ENCODE measurements at places on chromosomes 6 and 20. TPM values are rescaled to one million over a fixed set of nuclear protein-coding genes. Genes with fewer than 3 reads are reported as not detected.

DNA sequence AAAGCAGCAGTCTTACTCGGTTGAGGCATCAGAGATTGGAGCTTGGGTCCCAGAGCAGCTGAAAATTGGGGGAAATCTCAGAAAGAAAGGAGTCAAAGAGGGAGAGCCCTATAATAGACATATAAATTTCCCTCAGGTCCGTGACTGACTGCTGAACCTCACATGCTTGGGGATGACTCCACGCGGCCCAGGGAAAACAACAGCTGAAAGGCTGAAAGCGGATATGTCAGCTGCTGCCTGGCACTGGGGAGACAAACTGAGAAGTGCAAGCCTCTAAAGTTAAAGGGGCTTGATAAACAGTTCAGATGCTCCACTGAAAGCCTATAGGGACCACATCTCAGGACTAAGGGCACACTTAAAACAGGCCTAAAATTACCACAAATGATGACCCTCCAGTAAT, 255.9 kb upstream of the RIN2 start:
- no peak overlapping the region for H3K27ac ChIP-seq
- H3K27me3 ChIP-seq, result no peaks in the 10 kb centered on the region
- H3K4me1 ChIP-seq, result no peaks in the 10 kb centered on the region
- no peaks in the 10 kb centered on the region for H3K36me3 ChIP-seq

- no peaks in the 10 kb centered on the region for H3K4me1 ChIP-seq
- H3K36me3 ChIP-seq, result no peaks in the 10 kb centered on the region
- no peak overlapping the region for H3K27ac ChIP-seq
These were observed 37.7 kb upstream of the ASF1A start for GRCh38 chr6:118856301-118856700.

The TGM3 gene
- total RNA-seq, result not detected

DNA sequence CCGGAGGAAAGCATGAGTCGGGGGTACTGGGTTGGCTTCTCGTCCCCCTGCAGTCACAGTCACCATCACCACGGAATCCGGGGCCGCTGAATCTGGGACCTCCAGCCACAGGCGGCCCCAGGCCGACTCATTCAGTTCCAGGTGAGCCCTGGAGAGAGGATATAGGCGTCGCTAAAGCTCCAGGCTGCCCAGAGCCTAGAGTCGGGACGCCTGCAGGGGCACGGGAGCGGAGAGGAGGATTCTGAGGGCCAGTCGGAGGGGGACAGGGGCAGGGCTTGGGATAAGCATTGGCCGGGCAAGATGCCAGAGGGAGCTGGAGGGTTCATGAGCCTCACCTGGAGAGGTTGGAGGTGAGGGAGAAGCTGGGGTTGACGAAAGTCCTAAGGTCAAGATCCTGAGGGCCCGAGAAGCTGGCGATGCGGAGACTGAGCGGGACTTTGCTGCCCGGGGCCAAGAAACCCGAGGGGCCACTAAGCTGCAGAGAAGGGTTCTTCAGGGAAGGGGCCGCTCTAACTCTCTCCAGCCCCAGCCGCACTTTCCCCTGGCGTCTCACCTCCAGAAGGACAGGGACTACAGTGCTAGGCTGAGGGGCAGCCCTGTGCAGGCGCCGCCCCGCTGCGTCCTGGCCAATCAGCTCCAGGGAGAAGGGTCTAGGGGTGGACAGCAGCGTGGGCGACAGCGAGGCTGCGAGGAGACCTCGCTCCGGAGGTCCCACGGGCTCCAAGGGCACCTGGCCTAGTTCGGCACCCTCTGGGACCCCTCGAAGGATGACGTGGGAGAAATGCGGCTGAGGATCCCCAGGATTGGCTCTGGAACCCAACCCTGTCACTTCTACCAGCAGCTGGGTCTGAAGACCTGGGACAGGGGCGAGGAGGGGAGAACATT, 3.7 kb downstream of the SAPCD1 start:
- H3K27me3 ChIP-seq, result no peaks in the 10 kb centered on the region
- H3K27ac ChIP-seq, result no peak overlapping the region
- DNase-seq, result no peak
- no peaks in the 10 kb centered on the region for H3K4me1 ChIP-seq

The OR2B6 gene
- total RNA-seq, result not detected
